ENCODE measurements at places on chromosomes 16 and 17.

GRCh38 chr17:42787266-42787665 lies 6.9 kb downstream of the WNK4 start:
- no peak for DNase-seq

- no peak for DNase-seq
Measured at GRCh38 chr17:72455562-72455961, 334.7 kb downstream of the SOX9 start.

- no peak for DNase-seq
Measured at GRCh38 chr16:3822366-3823045, 58.0 kb downstream of the CREBBP start.

GRCh38 chr17:13078591-13079385 lies 61.0 kb upstream of the ELAC2 start:
- no peak for DNase-seq

DNA sequence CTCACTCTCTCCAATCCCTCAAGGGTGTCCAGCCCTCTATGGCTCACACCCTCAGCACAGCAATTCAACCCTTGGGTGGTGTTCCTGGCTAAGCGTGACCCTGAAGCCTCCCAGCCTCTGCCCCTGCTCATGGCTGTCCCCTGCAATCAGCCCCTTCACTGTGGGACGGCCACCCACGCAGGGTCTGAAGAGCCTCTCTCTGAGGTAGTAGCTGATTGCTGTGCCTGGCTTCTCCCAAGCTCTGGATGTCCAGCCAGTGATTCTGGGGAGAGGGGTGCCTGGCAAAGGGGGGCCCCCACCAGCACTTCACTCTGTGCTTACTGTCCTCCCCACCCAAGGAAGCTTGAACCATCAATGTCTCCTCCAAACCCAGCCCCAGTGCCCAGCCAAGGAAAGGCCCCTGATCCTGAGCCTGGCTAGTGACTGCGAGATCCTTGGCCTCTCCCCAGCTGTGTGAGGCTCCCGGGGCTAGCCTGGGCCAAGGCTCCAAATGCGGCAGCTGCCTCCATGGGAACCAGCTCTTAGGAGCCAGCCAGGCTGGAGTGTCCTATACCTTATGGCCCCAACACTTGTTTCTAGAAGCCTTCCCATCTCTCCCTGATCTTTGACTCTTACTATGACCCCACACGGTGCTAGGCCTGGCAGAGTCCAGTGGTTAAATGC lies 9.9 kb downstream of the MTSS2 start:
- no peak for DNase-seq

DNA sequence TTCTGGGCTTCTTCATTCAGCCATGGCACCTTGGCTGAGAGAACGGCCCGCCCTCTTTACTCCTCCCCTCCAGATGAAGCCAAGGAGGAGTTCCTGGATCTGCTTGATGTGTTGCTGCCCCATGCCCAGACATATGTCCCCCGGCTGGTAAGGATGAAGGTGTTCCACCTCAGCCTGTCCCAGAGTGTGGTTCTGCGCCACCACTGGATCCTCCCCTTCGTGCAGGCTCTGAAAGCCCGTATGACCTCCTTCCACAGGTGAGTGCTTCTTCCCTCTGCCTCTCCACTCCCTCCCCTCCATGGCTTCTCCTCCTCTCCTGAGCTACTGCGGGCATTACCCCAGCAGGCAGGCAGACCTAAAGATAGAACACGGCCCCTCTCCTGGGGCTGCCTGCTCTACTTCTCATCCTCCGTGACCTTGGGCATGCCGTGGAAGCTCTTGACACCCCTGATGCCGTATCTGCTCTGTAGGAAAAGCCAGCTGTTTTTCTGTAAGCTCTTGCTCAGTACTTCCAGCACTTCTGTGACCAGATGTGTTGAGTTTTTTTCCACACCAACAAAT lies 8.7 kb downstream of the USB1 start:
- no peak for DNase-seq
